Activated CD4-positive, alpha-beta memory T cell treated with anti-CD3 and anti-CD28 coated beads for 36 hours (primary cell): ENCODE measurements at places on chromosomes 12 and 14.

DNA sequence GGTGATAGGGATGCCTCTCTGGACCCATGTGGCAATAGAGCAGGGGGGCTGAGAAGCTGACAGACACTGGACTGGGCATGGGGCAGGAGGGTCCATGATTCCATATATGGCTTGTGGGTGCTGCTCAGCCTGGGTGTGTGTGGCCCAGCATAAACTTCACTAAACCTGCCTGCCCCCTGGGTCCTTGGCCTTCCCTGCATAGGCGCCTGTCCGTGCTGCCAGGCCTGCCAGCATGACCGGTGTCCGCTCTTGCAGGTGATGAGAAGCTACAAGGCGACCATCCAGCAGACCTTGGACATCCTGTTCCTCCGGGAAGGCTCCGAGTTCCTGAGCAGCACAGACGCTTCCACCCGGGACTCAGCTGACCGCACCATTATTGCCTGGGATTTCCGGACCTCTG, 61.6 kb downstream of the BEGAIN start:
- DNase-seq: no peak

- DNase-seq: no peak
These were observed 71.5 kb downstream of the AACS start for GRCh38 chr12:125136702-125137101.

- no peak for DNase-seq
These were observed 108.0 kb upstream of the ARHGAP5 start for GRCh38 chr14:31968956-31969698.

DNA sequence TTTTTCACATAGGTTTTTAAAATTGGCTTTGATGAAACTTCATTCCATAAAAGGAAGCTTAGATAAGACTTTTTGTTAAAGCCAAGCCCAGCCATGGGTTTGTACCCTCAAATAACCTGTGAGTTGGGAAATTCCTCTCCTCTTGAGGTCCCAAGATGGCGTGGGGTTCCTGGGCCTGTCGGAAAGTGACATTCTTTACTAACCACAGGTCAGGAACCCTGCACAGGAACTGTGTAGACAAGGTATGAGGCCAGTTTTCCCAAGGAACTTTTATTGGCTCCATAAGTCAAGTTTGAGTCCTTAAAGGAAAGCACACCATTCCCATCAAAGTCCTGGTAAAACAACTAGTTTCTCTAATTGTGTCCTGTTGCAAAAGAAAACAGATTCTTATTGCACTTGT, 65.0 kb upstream of the AMN start:
- no peak for DNase-seq

- DNase-seq: no peak
These were observed 124.3 kb downstream of the ADGRD1 start for GRCh38 chr12:131077931-131078391.

- DNase-seq: no peak
These were observed 125.1 kb downstream of the SOX5 start for GRCh38 chr12:23824358-23824757.

DNA sequence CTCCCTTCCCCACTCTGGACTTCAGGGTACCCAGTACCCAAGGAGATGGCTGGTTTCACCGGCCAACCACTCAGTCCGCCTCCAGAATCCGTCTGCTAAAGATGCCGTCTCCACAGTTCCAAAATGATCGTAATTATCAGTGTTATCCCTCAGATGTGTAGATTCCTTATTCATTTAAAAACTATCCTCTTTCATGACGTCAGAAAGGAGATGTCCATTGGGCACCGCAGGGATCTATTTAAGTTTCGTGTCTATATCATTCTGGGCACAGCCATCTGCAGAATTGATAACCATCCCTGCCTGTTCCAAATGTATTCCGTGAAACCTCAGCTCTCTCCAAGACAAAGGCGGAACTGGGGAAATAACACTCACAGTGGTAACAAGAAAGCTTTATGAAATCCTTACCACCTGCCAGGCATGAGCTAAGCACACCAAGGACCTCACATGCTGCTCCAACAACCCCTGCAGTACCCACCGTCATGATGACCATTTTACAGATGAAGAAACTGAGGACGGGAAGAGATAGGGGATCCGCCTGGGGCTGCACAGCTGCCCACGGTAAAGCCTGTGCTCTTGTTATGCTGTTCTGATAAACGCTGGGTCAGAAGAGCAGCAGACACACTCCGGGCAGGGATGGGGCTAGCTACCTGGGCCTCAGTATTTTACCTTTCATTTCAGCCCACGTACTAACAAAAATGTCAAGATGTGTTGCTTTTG, 90.0 kb downstream of the BCL11B start:
- peak; percentile 8 for DNase-seq

DNA sequence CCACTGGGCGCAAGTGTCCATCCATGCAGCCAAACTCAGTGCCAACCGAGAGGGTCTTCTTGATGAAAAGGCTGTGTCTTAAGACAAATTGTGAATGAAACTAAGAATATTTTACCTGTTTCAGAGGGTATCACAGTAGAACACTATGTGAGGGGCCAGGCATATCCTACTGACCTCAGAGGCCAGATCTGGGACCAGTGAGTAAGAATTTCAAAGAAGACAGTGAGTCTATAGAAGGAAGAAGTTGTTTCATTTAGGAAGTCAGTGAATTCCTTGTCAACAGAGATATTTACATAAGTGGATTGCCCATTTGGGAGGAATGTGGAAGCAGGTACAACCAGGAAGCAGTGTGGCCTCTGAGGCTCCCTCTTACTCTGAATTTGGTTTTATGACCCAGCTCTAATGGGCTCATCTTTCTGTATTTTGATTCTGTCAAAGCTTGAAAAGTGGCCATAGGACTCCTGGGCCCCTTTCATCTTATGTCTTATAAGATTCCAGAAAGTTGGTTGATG, 137.4 kb downstream of the ZNF664 start:
- DNase-seq: no peak

GRCh38 chr12:53070877-53071492, 8.2 kb downstream of the SPRYD3 start:
- no peak for DNase-seq

GRCh38 chr14:73500360-73500759, 9.6 kb downstream of the RIOX1 start:
- DNase-seq: no peak

GRCh38 chr12:111756196-111756595, 10.5 kb upstream of the ALDH2 start:
- DNase-seq: no peak
